Stimulated activated CD4-positive, alpha-beta T cell treated with anti-CD3 and anti-CD28 coated beads, Interleukin-15, amount 100 ng/mL, for 1 hour (primary cell): ENCODE measurements at places on chromosomes 4 and X.

DNA sequence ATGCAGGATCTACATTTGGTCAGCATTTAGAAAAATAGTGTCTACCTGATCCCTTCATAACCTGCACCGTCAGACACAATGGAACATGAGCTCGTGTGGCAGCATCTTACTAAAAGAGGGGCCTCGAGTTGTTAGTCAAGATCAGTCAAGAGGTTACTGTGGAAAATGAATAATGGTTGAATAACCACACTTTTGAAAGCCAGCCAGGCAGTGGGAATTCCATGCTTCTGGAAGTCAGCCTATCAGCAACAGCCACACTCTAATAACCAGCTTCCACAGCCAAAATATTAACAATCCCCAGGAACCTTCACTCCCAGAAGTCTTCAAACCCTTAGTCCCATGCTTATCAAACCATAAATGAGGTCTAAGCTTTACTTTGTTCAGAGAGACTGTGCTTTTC, 234.3 kb downstream of the HS3ST1 start:
- no peak for DNase-seq

GRCh38 chrX:21725496-21725895, 32.4 kb downstream of the SMPX start:
- DNase-seq = no peak

GRCh38 chrX:22585831-22586230, 313.1 kb downstream of the CBLL2 start:
- DNase-seq = no peak

DNA sequence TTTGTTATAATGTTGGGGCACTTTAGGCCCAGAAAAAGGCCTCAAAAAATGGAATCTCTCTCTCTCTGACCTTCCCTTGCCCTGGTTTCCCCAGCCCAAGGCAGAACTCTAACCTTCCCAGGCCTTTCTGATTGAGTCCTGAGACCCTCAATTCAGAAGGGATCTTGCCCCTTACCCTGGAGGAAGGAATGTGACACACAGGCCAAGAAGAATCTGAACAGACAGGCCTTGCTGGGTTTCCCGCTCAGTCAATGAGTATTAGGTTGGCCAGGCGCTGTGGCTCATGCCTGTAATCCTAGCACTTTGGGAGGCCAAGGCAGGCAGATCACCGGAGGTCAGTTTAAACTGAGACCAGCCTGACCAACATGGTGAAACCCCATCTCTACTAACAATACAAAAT, 27.6 kb downstream of the ELOVL6 start:
- DNase-seq = no peak

GRCh38 chr4:106140601-106141000, 175.4 kb downstream of the TBCK start:
- DNase-seq = no peak

GRCh38 chr4:184401397-184402171, 72.8 kb downstream of the IRF2 start:
- no peak for DNase-seq

GRCh38 chr4:20490734-20491133, 209.5 kb upstream of the PACRGL start:
- DNase-seq = no peak

- DNase-seq = no peak
These were observed 164.3 kb downstream of the RAPGEF2 start for GRCh38 chr4:159266981-159267868.

- DNase-seq = no peak
These were observed 1.5 kb upstream of the FAM193A start for GRCh38 chr4:2534904-2535375.

DNA sequence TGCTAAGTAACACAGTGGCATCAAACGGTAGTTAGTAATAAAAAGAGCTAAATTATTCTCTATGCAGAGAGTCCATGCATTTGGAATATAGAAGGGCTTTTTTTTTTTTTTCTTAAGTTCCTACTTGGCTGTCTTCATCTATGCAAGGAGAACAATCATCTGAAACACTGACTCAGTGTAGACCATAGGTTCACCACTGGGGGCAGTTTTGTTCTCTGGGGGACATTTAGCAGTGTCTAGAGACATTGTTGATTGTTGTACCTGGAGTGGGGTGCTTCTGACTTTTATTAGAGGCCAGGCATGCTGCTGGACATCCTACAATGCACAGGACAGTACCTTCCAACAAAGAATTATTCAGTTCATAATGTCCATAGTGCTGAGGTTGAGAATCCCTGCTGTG, 41.2 kb downstream of the TMA16 start:
- DNase-seq = no peak

- no peak for DNase-seq
These were observed 193.8 kb upstream of the RBPJ start for GRCh38 chr4:26126994-26127393.

GRCh38 chr4:56910172-56910967, 2.7 kb downstream of the REST start:
- DNase-seq = no peak

DNA sequence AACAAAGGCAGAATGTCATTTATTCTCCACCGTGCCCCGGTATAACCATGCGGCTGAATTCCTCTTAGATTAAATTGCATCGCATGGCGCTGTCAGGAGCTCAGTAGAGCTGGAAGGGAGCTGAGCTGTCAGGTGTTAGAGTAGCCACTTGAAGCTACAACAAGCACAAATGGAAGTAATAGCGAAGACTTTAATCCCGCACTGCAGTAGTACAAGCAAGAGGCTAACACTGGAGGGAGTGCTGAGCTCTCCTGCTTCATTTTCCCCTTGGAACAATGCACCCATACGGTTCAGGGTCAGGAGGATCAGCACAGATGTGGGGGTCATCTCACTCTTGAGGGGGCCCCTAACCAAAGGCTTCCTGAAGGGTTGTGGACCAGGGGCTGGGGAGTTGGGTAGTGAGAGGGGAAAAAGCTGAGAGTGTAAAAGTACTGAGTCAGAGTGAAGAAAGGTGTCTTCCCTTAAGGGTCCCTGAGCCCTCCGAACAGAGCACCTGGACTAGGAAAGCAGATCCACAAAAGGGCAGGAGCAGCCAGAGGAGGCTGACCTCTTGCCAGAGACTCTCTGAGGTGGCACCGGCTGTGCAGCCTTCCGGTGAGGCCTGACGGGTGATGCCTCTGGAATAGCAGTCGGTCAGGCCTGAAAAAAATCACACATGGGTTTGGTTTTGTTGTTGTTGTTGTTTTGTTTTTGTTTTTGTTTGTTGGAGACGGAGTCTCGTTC, 36.0 kb upstream of the CBR4 start:
- no peak for DNase-seq

DNA sequence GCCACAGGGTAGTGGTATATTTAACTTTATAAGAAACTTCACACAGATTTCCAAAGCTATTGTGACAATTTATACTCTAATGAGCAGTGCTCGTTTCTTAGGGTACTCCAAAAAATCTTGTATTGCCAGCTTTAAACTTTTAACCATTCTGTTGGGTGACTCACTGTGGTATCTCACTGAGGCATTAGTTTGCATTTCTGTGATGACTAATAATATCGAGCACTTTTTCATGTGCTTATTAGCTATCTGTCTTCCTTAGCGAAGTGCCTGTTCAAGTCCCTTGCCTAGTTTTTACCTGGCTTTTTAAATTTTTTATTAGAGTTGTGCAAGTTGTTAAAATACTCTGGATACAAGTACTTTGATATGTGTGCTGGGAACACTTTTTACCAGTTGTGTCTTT, 5.5 kb downstream of the PNMA3 start:
- no peak for DNase-seq

DNA sequence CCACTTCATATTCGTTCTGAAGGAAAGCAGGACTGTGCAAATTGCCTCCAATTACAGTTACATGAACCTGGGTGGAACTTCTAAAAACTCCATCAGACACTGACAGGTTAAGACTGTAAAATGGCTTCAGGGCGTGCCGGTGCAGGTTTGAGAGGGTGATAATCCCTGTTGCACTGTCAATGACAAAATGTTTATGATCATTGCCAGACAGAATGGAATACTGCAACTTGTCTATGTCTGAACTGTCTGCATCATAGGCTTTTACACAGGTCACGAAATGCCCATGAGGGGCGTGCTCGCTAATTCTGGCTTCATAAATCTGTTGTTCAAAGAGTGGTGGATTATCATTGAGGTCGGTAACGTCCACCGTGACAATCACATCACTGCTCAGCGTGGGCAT, 63.7 kb upstream of the MTNR1A start:
- no peak for DNase-seq

DNA sequence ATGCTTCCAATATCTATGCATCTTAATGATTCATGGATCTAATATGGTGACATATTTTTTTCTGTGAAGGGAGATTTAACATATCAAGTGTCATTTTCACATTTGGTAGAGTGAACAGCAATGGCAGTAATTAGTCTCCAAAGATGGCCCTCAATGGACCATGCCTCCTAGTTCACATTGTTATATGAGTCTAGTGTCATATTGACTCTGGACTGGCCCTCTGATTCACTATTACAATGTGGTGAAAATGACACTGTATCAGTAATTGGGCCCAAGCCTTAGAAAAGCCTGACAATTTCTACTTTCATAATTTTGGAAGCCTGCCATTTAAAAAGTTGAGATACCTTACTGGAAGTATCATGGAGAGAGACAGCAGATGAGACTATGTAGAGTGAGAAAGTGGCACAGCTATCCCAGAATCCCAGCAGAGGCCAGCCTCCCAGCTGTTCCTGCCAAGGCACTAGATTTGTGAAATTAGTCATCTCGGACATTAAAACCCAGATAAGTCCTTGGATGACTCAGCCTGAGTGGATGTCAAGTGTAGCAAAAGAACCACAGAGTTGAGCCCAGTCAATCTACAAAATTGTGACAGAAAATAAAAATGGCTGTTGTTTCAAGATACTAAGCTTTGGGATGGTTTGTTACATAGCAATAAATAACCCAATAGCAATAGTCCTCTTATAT, 68.4 kb downstream of the ARHGEF38 start:
- no peak for DNase-seq

DNA sequence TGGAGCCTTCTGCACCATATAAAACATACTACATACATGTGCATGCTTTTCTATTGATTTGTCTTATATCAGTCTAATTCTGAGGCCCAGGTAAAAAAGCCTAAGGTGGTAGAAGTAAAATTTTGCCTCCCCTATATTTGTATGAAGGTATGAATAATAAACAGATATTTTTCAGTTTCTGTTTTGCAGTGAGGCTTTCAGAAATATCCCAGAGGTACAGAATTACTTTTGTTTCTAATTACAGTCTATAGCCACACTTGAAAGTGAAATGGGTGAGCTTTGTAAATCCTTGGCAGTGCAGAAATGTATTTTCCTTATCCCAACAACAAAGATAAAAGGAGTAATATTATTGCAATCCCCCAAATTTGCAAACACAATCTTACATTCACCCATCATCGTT, 59.5 kb downstream of the DDX60 start:
- DNase-seq = no peak

- no peak for DNase-seq
These were observed 50.2 kb upstream of the TADA2B start for GRCh38 chr4:6992728-6993677.

GRCh38 chrX:88416965-88417364, 330.1 kb upstream of the CPXCR1 start:
- DNase-seq = no peak

DNA sequence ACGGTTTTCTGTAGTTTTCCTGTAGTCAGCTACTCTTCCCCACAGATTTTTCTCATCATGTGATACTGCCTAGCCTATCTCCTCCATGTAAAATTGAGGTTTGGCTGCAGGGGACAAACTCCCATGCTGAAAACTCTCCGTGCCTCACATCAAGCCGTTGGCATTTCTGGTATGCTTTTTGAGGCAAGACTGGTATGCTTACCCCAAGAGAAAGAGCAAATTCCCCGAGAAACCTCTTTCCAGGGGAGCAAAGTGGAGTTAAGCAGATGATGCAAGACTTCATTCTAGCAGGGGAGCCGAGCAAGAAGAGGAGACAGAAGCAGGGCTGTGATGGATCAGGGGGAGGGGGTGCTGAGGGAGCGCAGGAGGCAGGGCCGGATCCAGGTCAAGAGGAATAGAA, 4.8 kb downstream of the SOWAHD start:
- no peak for DNase-seq

- no peak for DNase-seq
These were observed 14.2 kb downstream of the C4orf33 start for GRCh38 chr4:129109965-129110824.

- DNase-seq = no peak
These were observed 1017.6 kb upstream of the HS3ST1 start for GRCh38 chr4:12446256-12446655.

- DNase-seq = no peak
These were observed 15.5 kb downstream of the ZNF185 start for GRCh38 chrX:152913346-152913745.

GRCh38 chrX:9816084-9816700, 30.0 kb downstream of the SHROOM2 start:
- no peak for DNase-seq
